Adrenal gland (tissue), 19 donors: ENCODE measurements at places on chromosomes 3 and 15. TPM values are rescaled to one million over a fixed set of nuclear protein-coding genes. Genes with fewer than 3 reads are reported as not detected.

DNA sequence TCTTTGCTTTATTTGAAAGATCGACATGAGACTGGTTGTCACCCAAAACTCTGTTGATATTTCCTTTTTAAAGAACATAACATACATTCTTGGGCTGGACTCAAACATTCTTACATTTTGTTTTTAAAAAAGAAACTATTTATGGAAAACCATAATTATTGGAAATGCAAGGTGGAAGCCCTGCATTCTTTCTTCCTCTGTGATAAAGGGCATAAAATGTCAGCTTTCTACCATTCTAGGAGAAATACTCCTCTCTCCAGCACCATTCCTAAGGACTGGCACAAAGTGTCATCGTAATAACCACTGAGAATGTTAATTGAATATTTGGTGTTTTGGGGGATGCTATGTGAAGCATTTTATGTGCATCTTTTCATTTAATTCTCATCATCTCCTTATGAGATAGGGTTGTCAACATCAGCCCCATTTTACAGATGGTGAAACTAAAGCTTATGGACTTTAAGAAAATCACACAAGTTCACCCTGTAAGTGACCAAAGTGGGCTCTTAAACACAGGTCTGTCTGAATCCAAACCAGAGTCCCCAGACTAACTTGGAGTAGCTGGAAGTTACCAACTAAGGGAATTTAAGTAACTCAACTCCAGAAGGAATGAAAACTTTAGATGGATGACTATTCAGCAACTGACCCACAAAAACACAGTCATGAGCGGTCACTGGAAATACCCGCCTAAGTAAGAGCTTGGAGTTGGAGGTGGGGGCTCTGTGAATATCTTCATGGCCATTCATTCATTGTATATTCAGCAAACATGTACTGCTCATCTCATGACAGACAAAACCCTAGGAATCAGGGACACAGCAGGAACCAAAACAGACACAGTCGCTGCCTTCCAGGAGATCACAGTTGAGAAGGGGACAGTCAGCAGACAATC lies 45.9 kb upstream of the LMCD1 start:
- H3K27ac ChIP-seq: no peak overlapping the region
- no peaks in the 10 kb centered on the region for H3K4me1 ChIP-seq
- no peaks in the 10 kb centered on the region for H3K36me3 ChIP-seq
- H3K27me3 ChIP-seq: no peaks in the 10 kb centered on the region
- H3K4me3 ChIP-seq: no peak overlapping the region
- DNase-seq: no peak

GRCh38 chr3:74532446-74532845 lies 82.0 kb downstream of the CNTN3 start:
- H3K27me3 ChIP-seq: no peaks in the 10 kb centered on the region
- no peaks in the 10 kb centered on the region for H3K36me3 ChIP-seq
- no peak overlapping the region for H3K4me3 ChIP-seq
- DNase-seq: no peak
- no peak overlapping the region for H3K27ac ChIP-seq
- H3K4me1 ChIP-seq: no peaks in the 10 kb centered on the region

- DNase-seq: no peak
- no peak overlapping the region for H3K27ac ChIP-seq
- no peaks in the 10 kb centered on the region for H3K4me1 ChIP-seq
Measured at GRCh38 chr3:132738314-132738713, 16.1 kb upstream of the NPHP3 start.

- no peaks in the 10 kb centered on the region for H3K36me3 ChIP-seq
- H3K27me3 ChIP-seq: no peaks in the 10 kb centered on the region
- no peak overlapping the region for H3K27ac ChIP-seq
Measured at GRCh38 chr15:38300395-38300794, 47.8 kb downstream of the SPRED1 start.

DNA sequence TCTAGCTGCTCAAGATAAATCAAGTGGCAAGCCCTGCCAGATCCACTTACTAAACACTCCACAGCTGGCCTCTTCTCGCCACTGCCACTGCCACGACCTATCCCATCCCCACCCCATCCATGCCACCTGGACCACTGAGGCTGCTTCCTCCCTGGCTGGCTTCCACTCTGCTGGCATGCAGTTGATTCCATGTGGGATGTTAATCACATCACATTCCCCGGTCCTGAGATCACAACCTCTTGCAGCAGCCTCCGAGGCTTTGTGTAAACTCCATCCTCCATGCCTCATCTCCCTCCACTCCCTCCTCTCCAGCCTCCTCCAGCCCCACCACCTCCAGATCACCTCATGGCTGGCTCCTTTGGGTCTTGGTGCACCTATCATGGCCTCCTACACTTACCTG lies 7.7 kb downstream of the NCKIPSD start:
- DNase-seq: no peak
- no peaks in the 10 kb centered on the region for H3K4me1 ChIP-seq
- no peaks in the 10 kb centered on the region for H3K27me3 ChIP-seq
- no peak overlapping the region for H3K27ac ChIP-seq

- no peaks in the 10 kb centered on the region for H3K36me3 ChIP-seq
- DNase-seq: peak; percentile 53
- H3K27me3 ChIP-seq: no peaks in the 10 kb centered on the region
- H3K4me3 ChIP-seq: no peak overlapping the region
- peaks cover 40% of the 10 kb centered on the region for H3K4me1 ChIP-seq
Measured at GRCh38 chr15:70098461-70099166, 897 bp upstream of the TLE3 start.

DNA sequence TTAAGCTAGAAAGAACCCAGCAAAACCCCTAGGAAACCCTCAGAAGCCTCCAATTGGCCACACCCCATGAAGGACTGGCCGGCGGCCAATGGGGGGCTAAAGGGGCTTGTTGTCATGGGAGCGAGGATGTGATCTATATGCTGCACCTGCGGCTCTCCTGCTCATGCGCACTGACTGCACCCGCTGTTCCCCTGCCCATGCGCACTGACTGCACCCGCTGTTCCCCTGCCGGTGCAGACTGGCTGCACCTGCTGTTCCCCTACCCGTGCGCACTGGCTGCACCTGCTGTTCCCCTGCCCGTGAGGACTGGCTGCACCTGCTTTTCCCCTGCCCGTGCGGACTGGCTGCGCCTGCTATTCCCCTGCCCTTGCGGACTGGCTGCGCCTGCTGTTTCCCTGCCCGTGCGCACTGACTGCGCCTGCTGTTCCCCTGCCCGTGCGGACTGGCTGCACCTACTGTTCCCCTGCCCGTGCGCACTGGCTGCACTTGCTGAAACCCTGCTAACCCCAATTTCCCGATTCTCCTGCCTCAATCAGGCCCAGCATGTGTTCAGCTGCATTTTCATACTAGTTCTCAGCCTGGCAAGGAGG lies 16.8 kb upstream of the MCCC1 start:
- DNase-seq: no peak
- H3K36me3 ChIP-seq: no peaks in the 10 kb centered on the region
- H3K27ac ChIP-seq: no peak overlapping the region

DNA sequence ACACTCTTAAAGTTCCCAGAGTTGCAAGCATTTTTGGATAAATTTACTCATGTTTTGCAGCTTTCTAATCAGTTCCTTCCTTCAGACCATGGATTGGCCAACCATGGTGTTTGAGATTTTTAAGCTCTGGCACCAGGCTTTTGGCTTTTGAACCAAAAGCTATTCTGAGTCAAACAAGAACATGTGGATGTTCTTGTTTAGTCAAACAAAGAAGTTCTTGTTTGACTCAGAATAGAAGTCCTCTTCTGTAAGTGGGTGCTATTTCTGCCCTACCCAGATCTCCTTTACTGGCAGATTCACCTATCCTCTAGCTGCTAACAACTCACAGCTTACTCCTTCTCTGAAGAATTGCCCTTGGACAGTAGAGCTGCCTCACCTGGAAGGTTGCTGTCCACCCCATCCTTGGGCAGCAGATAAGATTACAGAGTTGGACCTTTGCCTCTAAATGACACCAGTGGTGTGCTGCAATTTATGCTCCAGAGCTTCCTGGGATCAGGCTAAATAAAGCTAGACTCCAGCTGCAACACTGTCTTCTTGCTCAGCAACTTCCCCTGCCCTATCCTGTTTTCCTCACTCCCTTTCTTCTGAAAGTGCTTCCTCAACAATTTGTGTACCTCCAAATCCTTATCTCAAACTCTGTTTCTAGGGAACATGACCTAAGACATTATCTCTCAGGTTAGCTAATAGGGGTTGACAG lies 65.6 kb downstream of the COL6A6 start:
- no peaks in the 10 kb centered on the region for H3K36me3 ChIP-seq
- no peak overlapping the region for H3K27ac ChIP-seq
- no peaks in the 10 kb centered on the region for H3K27me3 ChIP-seq
- H3K4me1 ChIP-seq: no peaks in the 10 kb centered on the region

- no peak for DNase-seq
- no peaks in the 10 kb centered on the region for H3K36me3 ChIP-seq
- H3K4me1 ChIP-seq: peaks cover 15% of the 10 kb centered on the region
- H3K4me3 ChIP-seq: peak overlapping the region; percentile 68
Measured at GRCh38 chr15:41331833-41332193, 578 bp downstream of the OIP5 start.

DNA sequence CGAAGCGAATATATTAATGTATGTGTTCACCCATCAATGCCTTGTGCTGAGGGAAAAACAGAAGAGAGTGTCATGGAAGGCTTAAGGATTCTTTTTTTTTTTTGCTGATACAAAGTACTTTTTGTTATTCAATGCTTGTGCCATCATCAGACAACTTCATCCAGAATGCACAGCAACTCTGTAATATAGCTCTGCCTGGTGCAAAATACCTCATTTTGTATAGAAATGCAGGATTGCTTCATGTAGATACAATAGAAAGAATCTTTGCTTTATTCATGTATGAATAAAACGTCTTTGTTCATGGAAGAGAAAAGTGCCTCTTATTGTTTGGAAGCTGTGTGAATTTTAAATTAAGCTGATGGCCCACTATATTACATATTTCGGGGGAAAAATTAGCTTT lies 62.9 kb downstream of the SH3GL3 start:
- no peaks in the 10 kb centered on the region for H3K27me3 ChIP-seq
- H3K36me3 ChIP-seq: no peaks in the 10 kb centered on the region
- H3K4me3 ChIP-seq: no peak overlapping the region

DNA sequence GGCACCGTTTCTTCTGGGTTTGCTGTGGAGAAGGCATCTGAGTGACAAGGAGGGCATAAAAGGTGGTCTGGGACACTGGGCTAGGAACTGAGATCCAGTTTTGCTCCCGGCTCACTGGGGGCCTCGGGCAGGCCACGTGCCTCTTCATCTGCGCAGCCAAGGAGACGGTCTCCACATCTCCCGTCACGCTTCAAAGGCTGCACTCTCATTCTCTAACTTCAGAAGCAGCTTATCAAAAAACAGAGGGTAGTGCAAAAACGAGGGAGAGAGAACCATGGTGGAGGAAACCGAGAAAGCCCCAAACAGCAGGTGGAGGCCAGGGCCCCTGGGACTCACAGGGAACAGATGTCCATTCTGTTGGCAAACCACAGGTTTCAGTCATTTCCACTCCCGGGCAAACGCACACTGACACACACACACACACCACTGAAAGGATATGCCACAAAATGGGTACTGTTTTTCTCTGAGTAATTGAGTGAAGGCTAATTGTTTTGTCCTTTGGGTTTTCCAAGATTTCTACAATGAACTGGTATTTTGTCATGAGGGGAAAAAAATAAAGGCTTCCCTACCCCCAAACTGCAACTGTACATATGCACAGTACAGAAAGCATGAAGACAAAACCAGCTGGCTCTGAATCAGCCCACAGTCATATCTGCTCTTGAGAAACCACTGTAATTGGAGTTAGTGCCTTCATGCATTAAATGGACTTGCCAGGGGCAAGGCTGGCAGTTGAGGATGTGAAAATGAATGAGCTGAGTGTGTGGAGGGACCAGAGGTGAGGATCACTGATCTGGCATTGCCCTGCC lies 71.9 kb downstream of the MGLL start:
- H3K4me3 ChIP-seq: no peak overlapping the region
- no peak overlapping the region for H3K27ac ChIP-seq
- H3K4me1 ChIP-seq: no peaks in the 10 kb centered on the region
- H3K36me3 ChIP-seq: no peaks in the 10 kb centered on the region
- no peaks in the 10 kb centered on the region for H3K27me3 ChIP-seq
- DNase-seq: no peak

- no peaks in the 10 kb centered on the region for H3K36me3 ChIP-seq
- no peak overlapping the region for H3K27ac ChIP-seq
- no peak overlapping the region for H3K4me3 ChIP-seq
- H3K27me3 ChIP-seq: peaks cover 25% of the 10 kb centered on the region
Measured at GRCh38 chr3:10775828-10776227, 40.2 kb upstream of the SLC6A11 start.

- H3K36me3 ChIP-seq: no peaks in the 10 kb centered on the region
- no peaks in the 10 kb centered on the region for H3K27me3 ChIP-seq
- peak overlapping the region; percentile 18 for H3K27ac ChIP-seq
- peaks cover 14% of the 10 kb centered on the region for H3K4me1 ChIP-seq
- H3K4me3 ChIP-seq: no peak overlapping the region
- DNase-seq: peak; percentile 90
Measured at GRCh38 chr3:177824190-177824786, 627.0 kb upstream of the TBL1XR1 start.

- no peak overlapping the region for H3K4me3 ChIP-seq
- H3K27ac ChIP-seq: no peak overlapping the region
- H3K4me1 ChIP-seq: no peaks in the 10 kb centered on the region
- no peaks in the 10 kb centered on the region for H3K36me3 ChIP-seq
Measured at GRCh38 chr3:7752005-7752404, 749.6 kb upstream of the LMCD1 start.

- H3K4me1 ChIP-seq: peaks cover 25% of the 10 kb centered on the region
- H3K27ac ChIP-seq: no peak overlapping the region
- H3K36me3 ChIP-seq: no peaks in the 10 kb centered on the region
- H3K27me3 ChIP-seq: no peaks in the 10 kb centered on the region
Measured at GRCh38 chr3:184260724-184261269, 556 bp downstream of the CAMK2N2 start.

DNA sequence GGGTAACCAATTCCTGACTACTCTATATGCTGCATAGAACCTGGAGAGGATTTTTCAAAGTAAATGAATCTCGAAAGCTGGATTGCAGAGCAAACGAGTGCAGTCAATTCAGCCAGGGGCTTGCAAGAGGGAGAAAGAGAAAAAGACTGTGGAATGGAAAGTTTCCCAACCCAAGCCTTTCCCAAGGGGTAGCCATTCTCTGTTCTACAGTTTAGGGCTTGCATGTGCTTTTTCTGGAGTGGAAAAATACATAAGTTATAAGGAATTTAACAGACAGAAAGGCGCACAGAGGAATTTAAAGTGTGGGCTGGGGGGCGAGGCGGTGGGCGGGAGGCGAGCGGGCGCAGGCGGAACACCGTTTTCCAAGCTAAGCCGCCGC lies 511 bp upstream of the RARB start:
- peak overlapping the region; percentile 67 for H3K27ac ChIP-seq
- H3K4me1 ChIP-seq: no peaks in the 10 kb centered on the region
- H3K4me3 ChIP-seq: peak overlapping the region; percentile 37
- H3K36me3 ChIP-seq: no peaks in the 10 kb centered on the region
- no peaks in the 10 kb centered on the region for H3K27me3 ChIP-seq

DNA sequence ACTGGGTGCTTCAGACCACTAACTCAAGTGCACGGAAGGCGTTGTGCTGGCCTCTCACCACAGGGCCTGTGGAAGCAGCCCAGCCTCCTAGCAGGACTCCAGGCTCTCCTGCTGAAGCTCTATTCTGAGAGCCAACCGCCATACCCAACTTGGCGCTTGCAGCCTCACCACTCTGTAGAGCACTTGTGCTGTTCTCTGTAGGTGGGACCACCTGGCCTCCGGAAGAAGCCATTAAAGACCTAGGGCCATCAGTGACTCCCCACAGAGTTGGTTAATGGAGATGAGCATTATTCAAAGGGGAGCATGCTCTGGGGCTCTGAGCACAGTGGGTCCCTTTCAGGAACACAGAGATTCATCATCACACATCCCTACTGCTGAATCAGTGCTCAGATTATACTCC lies 50.9 kb downstream of the C3orf85 start:
- no peaks in the 10 kb centered on the region for H3K27me3 ChIP-seq
- H3K4me1 ChIP-seq: no peaks in the 10 kb centered on the region
- H3K4me3 ChIP-seq: no peak overlapping the region
- H3K27ac ChIP-seq: no peak overlapping the region

The ANKUB1 gene
- polyA plus RNA-seq: not detected

The LRRC28 gene
- 7.0 TPM for polyA plus RNA-seq

The MESP2 gene
- polyA plus RNA-seq: 0.57 TPM

The ACTR8 gene
- polyA plus RNA-seq: 18.9 TPM
